Stimulated activated CD4-positive, alpha-beta T cell treated with anti-CD3 and anti-CD28 coated beads, Interleukin-4, amount 100 ng/mL, for 24 hours (primary cell): ENCODE measurements at places on chromosomes 16 and 17.
A peak's percentile ranks its signal among the peaks of the same experiment; 100 is the strongest.

DNA sequence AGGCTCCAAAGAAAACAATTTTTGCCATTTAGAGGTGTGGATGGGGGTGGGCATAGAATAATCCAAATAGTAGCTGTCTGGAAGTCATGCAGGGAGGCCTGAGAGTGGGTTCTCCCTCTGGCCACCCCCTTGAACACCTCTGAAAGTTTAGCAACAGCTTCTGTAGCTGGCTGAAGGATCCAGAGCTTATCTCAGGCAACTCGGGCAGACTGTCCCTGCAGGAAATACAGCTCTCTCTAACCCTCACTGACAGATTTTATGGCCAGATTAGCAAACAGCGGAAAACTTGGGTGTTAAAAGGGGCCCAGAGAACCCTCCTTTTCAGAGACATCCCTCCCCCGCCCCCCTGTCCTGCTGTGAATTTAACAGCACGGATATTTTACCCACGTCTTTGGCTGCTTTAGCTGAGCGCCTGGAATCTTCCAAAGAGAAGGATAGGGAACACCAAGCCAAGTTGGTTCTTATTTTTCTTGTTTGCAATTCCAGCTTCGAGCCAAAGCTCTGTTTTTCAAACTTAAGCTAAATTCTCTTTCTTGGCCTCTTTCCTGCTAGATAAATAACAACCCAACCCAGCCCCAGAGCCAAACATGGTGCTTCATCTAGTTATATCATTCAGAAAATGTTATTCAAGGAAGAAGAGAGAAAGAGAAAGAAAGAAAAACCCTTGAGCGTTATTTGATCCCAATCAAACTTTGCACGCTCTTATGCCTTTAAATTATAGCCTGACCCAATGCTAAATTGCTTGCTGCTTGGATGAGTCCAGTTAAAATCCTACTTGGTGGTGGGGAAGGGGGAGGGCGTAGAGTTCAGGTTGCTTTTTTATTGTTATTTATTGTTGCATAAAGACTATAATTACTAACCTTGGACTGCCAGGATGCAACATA, 2.3 kb upstream of the HOXB2 start:
- no peak for DNase-seq

GRCh38 chr16:66923247-66923731, 2.0 kb downstream of the RRAD start:
- DNase-seq: no peak

DNA sequence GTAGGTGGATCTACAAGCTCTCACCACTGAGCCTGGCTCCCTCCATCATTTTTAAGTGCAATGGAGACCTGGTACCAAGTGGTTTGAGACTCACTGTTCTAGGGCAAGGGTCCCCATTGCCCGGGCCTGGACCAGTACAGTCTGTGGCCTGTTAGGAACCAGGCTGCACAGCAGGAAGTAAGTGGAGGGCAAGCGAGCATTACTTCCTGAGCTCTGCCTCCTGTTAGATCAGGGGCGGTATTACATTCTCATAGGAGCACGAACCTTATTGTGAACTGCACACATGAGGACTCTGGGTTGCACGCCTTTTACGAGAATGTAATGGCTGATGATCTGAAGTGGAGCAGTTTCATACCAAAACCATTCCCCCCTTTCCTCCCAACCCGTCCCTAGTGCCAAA, 6.8 kb upstream of the ZNF594 start:
- no peak for DNase-seq

DNA sequence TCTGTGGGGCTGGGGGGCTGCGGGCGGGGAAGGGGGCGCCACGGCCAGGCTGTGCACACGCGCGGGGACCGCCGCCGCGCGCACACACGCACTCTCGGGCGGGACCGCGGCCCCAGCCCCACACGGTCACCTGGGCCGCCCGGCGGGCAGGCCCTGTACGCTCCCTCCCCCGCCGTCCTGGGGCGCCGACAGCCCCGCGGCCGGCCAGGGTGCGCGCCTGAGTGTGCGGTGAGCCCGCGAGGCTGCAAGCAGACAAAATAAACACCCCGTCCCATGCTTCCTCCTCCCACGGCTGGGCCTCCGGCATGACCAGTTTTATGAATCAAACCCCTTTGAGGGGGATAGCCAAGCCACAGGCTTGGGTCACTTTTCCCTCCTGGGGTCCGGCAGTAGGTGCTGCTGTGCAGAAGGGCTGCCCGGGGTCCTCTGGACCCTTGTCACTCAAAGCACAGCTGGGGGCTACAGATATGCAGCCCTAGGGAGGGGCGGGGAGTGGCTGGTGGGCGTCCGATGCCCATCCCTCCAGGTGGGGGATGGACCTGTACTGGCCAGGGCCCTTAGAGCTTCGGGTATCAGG, 441 bp downstream of the VASN start:
- DNase-seq: peak; percentile 30
